Jurkat, Clone E6-1 (cell line): ENCODE measurements at places on chromosomes 4 and X.

DNA sequence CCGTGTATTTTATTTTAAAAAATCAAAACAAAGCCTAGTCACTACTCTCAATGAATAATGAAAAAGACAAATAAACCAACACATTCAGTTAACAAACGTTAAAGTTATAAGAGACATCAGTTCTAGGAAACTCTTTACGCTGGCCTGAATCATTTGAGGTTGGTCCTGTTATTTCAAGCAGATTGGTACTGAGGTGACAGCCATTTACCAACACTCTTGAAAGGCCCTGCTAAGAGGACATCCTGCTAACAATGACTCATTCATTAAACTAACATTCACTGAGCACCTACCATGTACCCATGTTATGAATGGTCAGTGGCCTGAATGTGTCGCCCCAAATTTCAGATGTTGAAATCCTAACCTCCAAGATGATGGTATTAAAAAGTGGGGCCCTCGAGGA lies 57.1 kb upstream of the ADGRG2 start:
- no peak for DNase-seq

DNA sequence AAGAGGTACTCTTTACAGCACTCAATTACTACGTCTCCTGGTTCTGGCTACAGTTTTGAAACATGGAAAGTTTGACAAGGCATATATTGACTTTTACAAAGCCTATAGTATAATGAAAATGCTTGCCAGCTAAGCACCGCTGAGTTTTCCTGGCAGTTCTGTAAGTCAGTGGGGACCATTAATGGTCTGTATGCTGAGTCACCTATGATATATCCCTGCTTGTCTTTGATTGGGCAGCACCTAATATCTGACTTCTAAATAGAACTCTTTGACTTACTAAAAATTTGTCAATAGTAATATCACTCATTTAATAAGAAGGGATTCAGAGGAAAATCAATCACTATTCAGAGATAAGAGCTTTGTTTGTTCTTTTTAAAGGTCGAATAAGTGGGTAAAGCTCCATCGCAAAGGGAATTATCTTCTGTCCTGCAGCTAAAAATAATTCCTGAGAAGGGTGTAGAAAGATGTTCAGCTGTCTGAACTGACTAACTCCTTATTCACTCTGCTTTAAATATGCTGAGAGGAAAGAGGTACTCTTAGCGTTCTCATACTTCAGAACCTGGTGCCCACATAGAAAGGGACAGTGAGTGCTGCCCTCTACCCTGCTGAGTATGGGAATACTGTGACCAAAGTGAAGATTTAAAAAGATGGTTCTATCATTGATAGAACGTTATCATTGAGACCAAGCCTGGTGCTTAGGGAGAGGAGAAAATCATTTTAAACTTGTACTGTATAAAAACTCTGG lies 959 bp downstream of the SMPX start:
- no peak for DNase-seq

GRCh38 chrX:121160987-121161386 lies 113.6 kb downstream of the GLUD2 start:
- no peak for DNase-seq

DNA sequence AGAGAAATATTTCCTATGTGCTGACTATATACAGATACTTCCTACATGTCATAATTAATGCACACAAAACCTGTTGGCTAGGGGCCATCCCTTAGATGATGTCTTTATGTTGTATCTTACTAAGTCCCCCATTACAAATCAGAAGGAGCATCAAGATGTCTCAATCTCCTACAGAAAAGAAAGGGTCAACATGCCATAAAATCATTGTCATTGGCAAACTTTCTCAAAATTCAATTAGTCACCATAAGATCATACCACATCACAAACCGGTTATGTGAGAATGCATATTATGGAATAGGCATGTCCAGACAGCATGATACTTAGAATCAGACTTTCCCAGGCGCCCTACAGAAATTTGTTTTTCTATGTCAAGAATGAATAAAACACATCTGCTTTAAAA lies 175.2 kb upstream of the TET2 start:
- DNase-seq = no peak

DNA sequence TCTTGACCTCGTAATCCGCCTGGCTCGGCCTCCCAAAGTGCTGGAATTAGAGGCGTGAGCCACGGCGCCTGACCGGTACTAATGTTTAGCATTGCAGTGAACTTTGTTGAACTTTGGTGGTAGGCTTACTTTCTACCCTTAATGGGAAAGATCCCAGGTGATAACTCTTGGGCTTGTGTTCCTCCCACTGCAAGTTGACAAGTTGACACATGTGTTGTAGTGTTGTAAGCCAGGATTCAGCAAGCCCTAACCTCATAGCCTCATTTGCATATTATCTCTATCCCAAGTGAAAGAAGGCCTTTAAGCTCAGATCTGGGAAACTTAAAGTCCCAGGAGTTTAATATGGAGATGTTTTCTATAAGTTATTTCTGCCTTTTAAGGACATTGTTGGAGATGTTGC lies 80.0 kb upstream of the CLCN4 start:
- DNase-seq = no peak

DNA sequence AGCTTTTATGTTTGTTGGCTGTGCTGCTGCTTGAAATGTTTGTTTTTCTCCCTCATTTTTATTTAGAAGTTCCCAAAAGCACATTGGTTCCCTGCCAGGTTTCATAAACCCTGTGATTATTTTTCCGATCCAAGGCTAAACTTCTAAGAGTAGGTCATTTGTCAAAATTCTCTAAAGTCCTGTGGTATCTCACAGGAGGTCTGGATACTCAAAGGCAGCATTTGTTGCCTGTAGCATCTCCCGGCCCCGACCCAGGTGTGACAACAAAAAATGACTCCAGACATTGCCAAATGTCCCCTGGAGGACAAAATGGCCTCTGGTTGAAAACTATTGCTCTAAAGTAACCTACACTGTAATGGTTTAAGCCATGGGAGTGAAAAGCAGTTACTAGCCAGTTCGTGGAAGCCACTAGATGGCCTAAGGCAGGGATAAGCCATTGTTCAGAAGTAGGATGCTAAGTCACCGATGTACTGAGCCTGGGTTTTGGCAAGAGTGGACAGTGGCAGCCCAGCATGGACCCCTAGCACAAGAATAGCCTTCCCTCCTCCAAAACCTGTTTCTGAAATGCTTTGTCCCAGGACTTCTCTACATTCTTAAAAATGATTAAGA lies 256.1 kb downstream of the THOC2 start:
- no peak for DNase-seq

DNA sequence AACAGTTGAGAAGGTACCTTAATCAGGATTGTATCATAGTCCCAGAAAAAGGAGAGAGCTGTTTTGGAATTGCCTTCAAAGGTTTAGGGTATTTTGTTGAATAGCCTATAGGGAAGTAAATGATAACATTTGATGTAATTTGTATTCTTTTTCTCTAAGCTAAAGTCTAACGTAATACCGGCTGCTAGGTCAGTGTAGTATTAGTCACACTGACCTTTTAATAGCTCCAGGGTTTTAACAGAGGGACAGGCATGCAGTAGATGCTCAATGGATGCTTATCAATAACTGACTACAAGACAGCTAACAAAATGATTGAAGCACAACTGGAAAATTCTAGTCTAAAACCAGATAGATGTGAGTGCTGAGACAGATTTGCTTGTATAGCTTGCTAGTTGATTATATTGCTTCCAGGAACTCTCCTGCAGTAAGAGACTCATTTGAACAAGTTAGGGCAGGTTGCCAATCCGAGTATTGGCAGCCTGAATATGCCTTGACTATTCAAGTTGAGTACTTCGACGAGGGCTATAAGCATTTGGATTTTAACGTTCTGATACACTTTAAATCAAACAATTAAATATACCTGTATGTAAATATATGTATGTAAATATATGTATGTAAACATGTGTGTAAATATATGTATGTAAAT lies 16.5 kb upstream of the PNPLA4 start:
- no peak for DNase-seq

DNA sequence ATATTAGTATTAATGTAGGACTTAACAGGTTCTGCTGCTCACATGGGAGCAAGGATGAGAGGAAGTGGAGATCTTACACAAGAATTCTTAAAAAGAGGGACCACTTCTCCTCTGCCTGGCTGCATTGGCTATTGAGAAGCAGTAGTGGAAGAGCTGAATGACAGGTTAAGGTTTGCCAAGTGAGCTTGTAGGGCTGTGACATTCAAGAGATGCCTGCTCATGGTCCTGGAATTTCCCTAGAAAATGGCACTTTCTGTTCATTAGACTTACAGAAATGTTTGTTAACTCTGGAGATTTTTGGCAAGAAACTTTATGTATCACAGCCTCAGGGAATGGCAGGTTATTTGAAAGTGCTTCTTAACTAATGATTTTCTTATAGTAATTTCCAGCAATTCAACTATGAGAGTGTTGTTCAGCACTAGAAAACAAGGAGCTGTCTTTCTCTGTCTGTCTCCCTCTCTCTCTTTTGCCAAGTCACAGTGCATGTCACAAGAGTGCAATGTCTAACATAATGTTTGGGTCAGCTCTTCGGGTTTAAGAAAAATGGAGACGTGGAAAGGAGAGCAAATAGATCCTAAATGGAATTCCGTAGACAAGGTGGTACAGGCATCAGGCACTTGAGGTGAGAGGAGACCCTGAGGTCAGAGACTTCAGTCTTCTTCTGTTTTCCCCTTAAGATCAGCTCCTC lies 8.3 kb upstream of the NAP1L5 start:
- DNase-seq = no peak

DNA sequence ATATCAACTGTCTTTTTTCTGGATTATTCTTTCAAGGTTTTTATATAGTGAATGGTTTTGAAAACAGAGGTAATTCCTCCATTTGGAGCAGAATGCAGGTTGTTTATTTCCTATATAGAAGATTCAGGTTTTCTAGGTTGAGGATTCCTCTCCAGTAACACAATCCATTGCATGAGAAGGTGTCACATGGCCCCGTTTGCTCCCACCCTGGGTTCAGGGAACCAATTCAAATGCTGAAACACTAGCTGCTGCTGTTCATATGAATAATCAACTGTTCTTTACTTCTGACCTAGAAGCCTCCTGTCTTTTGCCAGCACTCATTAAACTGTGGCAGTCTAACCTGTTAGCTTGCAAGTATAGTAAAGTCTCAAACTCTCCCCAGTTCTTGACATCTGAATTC lies 1316.9 kb upstream of the TENM3 start:
- no peak for DNase-seq

- DNase-seq = no peak
Measured at GRCh38 chr4:88841635-88842034, 144.0 kb upstream of the NAP1L5 start.

DNA sequence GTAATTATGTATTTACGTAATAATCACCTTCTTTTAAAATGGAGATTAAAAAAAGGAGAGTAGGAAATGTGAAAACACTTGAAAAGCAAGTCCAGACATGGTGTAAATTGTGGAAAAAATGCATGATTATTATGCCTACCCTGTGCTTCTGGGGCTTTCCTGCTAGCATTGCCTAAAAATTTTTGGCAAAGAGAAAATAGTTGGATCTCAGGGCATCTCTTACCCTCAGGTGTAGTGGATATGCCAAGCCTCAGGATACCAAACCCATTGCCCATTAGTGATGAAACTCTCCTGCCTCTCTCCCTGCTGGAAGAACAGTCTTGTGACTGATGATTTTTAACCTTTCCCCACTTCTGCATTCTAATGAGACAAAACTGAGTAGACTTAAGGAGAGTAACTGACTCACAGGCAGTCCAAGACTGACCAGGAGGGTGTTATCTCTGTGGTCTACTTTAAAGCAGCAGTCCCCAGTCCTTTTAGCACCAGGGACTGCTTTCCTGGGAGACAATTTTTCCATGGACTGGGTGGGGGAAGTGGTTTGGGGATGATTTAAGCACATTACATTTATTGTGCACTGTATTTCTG lies 174.6 kb downstream of the ZNF330 start:
- no peak for DNase-seq

- no peak for DNase-seq
Measured at GRCh38 chrX:24399550-24399949, 39.1 kb downstream of the SUPT20HL1 start.

GRCh38 chr4:6869944-6870343 lies 39.7 kb upstream of the TBC1D14 start:
- DNase-seq = no peak

- DNase-seq = no peak
Measured at GRCh38 chr4:77917075-77917474, 54.4 kb downstream of the MRPL1 start.
